Karpas-422 (cell line): ENCODE measurements at places on chromosomes 13 and 19.
A peak's percentile ranks its signal among the peaks of the same experiment; 100 is the strongest.

DNA sequence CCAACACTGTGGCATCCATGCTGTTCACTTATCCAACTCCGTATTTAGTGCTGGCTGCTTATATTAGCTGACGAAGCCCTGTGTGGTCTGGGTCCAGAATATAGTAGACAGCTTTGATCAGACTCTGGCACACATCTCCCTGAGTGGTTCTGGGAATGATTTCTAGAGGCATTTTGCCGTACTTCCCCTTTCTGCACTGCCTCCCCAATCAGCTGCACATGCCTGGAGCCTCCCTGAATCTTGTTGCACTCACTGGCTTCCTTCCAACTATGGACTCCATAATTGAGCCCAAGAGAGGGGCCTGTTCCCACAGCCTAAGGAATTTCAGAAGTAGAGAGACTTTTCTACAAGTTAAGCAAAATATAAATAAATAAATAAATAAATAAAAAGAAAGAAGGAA lies 30.4 kb upstream of the PCDH8 start:
- DNase-seq, result no peak

- no peak for DNase-seq
These were observed 327.2 kb downstream of the LMO7 start for GRCh38 chr13:75963302-75963701.

- no peak for DNase-seq
These were observed 216.8 kb downstream of the DIAPH3 start for GRCh38 chr13:59946944-59947343.

- DNase-seq, result no peak
These were observed 1910.2 kb upstream of the PRR20A start for GRCh38 chr13:55230570-55230908.

- no peak for DNase-seq
These were observed 354.9 kb upstream of the HTR2A start for GRCh38 chr13:47251771-47252170.

- DNase-seq, result no peak
These were observed 1.9 kb downstream of the CIRBP start for GRCh38 chr19:1270854-1271527.

DNA sequence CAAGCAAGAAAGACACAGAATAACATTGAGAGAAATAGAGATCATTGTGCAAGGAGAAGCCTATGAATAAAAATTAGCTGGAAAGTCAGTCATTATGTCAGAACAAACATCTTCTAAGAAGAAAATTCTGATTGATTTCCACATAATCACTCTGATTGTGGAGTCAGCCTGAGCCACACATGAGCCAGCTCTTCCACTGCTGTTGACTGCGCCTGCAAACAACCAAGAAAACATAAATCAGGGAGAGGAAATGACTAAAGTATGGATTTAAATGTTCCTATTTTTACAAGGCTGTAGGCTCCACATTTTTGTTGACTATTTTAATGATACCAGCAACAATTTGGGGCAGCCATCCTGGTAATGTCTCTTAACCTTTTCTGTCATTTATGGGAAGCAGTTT lies 962.3 kb downstream of the EFNB2 start:
- DNase-seq, result no peak

DNA sequence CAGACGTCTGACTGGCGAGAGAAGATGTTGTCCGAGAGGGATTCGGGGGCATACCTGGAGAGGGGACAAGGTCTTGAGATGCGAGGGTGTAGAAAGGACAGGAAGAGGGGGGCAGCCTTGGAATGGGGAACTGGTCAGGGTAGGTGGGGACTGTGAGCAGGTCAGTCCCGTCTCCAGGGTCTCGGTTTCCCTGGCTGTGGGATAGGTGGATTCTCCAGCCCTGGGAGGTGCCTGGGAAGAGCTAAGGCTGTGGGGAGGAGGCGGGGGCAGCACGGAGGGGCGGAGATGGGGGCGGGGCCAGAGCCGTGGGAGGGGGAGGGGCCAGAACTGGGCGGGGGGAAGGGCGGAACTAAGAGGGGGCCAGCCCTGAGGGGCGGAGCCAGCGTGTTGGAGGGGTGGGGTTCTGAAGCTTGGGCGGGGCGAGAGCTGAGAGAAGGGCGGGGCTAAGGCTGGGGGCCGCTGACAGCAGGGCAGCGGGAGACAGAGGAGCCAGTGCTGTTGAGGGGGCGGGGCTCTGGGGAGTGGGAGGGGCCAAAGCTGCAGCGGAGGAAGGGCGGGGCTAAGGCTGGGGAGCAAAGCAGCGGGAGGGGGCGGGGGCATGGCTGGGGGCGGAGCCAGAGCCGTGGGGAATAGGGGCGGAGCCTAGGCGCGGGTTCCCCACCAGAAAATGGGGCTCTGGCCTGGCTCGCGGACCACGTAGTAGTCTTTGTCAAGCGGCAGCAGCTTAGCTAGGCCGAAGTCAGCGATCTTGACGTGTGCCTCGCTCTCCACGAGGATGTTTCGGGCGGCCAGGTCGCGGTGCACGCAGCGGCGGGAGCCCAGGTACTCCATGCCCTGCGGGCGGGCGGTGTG lies 9.5 kb upstream of the INSL3 start:
- DNase-seq, result peak; percentile 76

DNA sequence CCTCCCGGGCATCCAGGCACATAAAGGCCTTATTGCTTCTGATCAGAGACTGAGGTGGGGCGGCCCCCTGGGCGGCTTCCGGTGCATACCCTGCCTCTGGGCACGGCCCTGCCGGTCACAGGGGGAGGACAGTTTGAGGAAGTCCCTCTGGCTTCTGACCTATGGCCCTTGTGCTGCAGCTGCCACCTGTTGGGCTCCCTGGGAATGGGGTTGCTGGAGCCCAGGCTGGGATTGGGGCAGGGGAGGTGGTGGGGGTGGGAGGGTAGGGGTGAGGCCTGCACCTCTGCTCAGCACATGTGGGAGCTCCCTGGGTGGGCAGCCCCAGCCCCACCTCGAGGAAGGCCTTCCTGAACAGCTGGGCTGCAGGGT lies 10.7 kb downstream of the ANO8 start:
- no peak for DNase-seq

DNA sequence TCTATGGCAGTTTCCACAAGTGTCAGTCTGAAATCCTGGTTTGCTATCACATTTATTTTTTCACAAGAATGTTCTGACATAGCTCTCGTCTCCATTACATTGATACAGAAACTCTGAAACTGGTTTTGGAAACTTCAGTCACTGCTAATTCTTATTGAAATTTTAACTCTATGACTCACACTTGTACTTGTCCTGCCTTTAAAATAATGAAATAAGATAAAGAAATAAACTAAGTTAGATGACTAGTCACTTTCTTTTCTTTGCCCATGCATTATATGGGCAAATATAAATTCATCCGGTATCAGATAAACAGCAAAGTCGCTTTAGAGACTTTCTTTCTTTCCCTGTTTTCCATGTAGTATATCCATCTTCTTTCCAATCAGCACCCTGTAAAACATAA lies 257.5 kb downstream of the PCDH9 start:
- DNase-seq, result no peak
